Fibroblast of villous mesenchyme (primary cell): ENCODE measurements at places on chromosomes 7 and 10. TPM values are rescaled to one million over a fixed set of nuclear protein-coding genes. Genes with fewer than 3 reads are reported as not detected.
A peak's percentile ranks its signal among the peaks of the same experiment; 100 is the strongest.

DNA sequence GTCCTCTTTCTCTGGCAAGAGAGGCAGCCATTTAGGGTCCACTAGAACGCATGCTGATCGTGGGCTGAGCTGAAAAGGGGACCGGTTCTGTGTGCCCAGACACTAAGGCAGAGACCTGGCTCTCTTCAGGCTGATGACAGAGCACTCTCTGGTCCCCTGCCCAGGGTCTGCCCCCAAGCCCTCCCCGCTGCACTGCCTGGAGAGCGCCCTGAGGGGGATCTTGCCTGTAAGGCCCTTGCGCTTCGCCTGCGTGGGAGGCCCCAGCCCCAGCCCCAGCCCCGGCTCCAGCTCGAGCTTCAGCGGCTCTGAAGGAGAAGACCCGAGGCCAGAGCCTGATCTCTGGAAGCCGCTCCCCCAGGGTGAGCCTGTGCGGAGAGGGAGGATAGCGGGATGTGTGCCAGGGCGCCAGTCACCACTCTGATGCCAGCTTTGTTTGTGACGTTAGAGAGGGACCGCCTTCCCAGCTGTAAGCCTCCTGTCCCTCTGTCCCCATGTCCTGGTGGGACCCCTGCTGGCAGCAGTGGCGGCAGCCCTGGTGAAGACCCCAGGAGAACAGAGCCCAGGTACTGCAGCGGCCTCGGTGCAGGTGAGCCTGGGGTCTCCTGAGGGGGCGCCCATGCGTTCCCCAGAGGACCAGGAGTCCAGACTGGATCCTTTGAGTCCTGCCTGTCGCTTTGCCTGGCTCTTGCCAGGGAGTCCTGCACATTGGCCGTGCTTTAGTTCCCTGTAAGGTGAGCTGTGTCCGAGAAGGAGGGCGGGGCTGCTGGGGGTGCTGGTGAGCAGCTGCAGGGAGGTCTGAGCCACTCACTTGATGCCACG, 43.2 kb downstream of the ZNF467 start:
- no peak for DNase-seq

The CDHR3 gene
- total RNA-seq = 9.1 and 9.7 TPM in 2 replicates

DNA sequence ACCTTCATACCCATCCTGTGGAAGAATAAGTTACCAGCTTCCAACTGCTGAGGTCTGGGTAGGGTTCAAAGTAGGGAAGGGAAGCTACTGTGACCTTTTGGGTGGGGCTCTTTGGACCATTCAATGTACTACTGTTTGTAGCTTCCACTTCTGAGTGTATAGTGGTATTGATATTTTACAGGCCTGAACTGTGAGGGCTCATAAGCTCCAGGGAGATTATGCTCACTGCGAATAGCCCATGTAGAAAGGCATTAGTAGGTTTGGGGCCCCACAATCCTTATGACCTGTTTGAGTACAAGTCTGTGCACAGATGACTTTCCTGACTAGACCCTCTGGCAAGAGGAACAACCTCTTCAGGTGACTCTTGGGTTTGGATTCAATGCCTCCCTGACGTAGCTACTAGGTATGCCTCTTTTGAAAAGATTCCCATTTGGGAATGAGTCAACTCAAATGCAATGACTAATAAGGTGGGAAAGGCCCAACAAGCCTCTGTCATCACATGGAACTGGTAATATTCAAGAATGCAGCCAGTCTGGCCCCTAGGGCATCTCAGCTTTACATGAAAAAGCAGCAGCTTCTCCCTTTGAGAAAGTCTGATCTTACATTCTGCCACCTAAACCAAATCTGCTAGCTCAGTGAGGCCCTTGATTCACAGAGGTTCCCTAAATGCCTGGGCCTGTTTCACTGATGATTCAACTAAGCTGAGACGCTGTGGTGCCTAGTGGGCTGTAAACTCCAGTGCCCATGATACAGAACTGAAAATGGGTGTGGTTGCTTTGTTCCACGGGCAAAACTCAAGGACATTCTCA, 79.8 kb downstream of the ABI1 start:
- DNase-seq = peak; percentile 63

The FBXL13 gene
- total RNA-seq = 1.3 and 2.2 TPM in 2 replicates

- no peak for DNase-seq
These were observed 237.4 kb downstream of the CAMK1D start for GRCh38 chr10:12586741-12587140.

GRCh38 chr10:116232613-116233012, 40.4 kb downstream of the GFRA1 start:
- DNase-seq = no peak

GRCh38 chr7:31074120-31074383, 21.9 kb downstream of the ADCYAP1R1 start:
- DNase-seq = no peak

The SNX8 gene
- 17.7 and 21.3 TPM in 2 replicates for total RNA-seq

The MRLN gene
- total RNA-seq = not detected in 2 replicates

- DNase-seq = peak; percentile 16
These were observed 28.0 kb upstream of the HABP2 start for GRCh38 chr10:113524539-113525490.

- no peak for DNase-seq
These were observed 1021.3 kb upstream of the C7orf33 start for GRCh38 chr7:147569116-147569913.
